ENCODE measurements at places on chromosomes 4 and X.

DNA sequence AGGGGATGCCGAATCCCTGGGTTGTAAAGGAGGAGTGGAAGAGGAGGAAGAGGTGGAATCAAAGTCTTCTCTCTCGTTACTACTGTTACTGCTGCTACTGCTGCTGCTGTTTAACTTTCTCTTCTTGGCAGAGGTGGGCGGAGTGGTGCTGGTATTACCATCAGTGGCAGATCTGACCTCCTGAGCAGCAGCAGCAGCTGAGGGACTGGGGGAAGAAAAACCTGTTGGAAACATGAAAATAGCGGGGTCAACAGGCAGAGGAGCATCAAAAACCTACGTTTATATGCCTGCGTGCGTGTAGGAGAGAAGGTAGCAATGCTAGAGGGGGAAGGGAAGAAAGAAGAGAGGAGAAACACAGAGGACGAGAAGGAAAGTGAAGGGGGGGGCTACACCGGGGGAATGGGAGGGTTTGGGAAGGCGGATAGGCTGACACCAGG is 339 bp downstream of the CUL4B start:
- DNase-seq = peak; percentile 82

DNA sequence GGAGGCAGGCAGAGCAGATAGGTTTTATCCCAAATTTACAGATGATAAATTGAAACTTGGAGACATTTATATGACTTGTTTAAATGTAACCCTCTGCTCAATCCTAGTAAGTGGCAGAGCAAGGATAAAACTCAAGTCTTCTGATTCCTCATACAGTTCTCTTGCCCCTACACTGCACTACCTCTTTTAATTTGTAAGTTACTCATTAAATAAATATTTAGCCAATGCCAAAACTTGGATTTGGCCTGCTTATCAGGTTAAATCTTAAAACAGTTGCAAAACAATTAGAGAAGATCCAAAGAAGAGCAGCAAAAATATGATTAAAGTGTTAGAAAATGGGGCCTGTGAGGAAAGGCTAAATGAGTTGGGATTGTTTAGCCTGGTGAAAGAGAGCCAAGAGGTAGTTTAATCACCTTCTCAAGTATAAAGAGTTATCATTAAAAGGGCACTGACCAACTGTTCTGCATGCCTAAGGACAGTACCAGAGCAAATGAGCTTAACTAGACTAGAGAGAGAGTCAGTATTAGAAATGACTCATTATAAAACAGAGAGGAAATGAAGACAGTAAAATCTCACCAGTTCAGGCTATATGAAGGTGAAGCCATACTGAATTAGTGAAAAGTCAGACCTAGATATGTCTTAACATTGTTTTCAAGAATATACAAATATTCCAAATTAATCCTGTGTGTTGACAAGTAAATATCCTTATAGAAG is 146.3 kb downstream of the GRIA3 start:
- no peak for DNase-seq

- DNase-seq = no peak
These were observed 23.7 kb downstream of the AMOT start for GRCh38 chrX:112816908-112817307.

- no peak for DNase-seq
These were observed 173.4 kb downstream of the SCFD2 start for GRCh38 chr4:53192496-53192895.

Measured in OCI-M1 (cell line).